Central memory CD4-positive, alpha-beta T cell (primary cell): ENCODE measurements at places on chromosomes 5 and 9.

GRCh38 chr5:56910210-56910965, 992 bp downstream of the SETD9 start:
- no peak for DNase-seq

DNA sequence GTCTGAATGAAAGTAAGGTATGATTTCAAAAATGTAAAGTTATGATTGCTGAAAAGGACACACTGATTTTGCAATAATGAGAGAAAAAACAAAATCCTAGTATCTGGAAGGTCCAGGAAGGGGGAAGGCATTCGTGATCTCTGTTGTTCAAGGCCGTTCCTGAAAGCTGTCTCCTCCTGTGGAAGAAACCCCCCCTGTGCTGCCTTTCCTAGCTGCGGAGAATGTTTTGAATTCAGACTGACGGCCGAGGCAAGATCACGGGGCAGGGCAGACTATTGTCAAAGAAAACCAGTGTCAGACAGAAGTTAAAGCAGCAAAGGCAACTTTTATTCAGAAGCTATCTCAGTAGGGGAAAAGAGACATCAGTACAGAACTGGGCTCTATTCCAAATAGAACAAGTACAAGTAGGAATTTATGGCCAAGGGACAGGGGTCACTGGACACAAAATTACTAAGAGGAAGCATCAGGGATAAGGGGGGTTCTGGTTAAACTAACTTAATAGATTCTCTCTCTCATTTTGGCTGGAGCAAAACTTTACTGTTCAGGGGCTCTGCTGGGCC, 61.9 kb upstream of the IGFBPL1 start:
- no peak for DNase-seq

DNA sequence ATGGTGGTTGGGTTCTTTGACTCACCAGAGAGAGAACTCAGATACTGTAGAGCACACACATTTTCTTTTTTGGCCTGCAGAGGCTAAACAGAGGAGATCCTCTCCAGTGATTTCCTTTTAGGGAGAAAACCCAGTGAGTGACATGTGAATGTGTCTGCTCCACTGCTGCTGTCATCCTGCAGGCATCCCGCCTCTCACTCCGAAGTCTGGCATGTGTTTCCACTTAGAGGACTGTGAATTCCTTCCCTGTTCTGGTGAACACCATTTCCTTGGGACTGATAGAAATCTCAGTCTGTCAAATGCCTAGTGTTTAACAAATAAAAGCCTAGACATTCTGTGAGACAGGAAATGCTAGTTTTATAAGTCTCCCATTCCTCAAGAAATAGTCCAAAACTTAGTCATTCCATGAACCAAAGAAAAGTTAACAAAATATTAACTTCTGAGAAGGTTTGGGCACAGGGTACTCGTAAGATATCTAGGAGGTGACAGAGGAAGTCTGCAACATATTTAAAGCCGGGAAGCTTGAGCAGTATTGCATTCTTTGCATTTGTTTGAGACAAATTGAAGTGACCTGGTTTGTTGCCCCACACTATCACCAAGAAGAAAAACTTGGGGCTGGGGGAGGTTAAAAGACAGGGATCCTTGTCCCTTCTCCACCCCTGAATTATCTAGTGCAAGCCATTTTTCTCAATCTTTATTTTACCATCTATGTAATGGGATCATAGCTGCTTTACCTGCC, 74.9 kb upstream of the NIPAL4 start:
- DNase-seq, result no peak

GRCh38 chr5:160694896-160695295, 157.1 kb downstream of the ATP10B start:
- no peak for DNase-seq

DNA sequence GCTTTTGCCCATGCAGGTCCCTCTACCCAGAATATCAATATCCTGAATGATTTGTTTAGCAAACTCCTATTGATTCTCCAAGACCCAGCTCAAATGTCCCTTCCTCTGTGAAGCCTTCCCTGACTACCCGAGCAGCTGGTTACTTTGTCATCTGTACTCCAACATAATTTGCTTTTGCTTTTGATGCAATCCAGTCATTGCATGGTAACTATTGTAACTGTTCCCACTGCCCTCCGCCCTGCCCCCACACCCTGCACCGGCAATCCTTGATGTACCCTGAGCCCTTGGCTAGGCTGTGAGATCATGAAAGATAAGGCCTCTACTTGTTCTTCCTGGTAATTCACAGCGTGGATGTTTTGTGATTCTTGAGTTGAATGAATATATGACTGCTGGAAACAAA, 119.9 kb upstream of the BOD1 start:
- no peak for DNase-seq

GRCh38 chr5:67221487-67222242, 25.1 kb upstream of the CD180 start:
- peak; percentile 65 for DNase-seq

GRCh38 chr5:71988808-71989207, 118.5 kb upstream of the MAP1B start:
- no peak for DNase-seq

DNA sequence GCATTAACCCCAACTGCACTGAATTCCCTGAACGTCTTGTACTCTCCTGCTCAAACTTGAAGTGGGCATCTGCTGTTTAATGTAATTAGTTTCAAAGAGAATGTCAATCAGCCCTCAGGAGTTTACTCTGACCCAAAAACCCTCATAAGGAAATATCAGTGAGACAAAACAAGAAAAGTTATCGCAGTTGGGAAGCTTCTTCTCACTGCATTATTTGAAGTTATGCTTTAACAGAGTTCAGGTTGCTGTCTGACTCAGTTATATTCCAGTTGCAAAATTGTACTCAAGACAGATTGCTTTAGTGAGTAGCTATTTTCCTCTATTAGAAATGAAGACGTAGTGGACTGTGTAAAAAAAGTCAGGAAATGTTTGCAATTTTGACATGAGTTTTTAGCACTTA, 52.1 kb downstream of the PPIC start:
- DNase-seq, result no peak

- DNase-seq, result no peak
These were observed 83.7 kb downstream of the PAX5 start for GRCh38 chr9:36950389-36950788.

GRCh38 chr9:116937361-116937760, 250.3 kb downstream of the TRIM32 start:
- no peak for DNase-seq

GRCh38 chr9:35605351-35606137, 482 bp downstream of the TESK1 start:
- peak; percentile 42 for DNase-seq

GRCh38 chr5:149177339-149177843, 36.1 kb downstream of the ABLIM3 start:
- no peak for DNase-seq

DNA sequence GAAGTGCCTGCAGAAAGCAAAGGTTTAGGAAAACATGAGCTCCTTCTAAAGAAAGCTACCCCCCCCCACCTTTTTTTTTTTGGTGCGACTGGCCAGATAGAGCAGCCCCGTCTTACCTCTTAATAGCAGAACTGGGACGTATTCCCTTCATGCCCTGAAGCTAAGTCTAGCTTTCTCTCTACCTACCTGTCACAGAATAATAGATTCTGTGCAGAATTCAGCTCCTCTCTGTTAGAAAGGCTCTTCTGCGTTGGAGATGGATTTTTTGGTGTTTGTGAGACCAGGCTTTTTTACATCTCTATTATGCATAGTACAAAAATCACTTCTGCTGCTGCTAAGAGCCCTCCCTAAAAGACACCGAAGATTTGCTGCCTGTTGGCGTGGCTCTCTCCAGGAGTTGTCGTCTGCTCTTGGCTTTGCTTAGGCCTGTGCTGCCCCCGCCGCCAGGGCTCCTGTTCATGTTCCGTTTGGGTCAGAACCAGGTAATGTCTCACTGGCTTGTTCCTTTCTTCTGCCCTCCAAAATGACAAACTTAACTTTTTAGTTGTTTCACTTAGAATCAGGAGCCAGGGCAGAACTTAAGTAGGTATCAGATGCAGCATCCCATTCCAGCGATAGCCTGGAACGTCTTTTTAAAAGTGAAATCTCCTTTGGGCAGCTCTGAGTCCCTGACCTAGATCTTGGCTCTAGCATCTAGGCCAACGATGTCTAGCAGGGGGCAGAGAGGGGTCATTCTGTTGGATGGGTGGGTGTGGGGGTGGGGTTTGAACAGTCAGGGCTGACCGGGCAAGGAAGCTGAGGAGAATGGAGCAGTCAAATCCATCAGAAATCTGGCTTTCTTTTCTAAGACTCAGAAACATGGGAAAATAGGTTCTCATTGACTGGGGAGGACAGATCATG, 2.5 kb downstream of the TRIO start:
- DNase-seq, result no peak

GRCh38 chr5:174371600-174372094, 326.1 kb downstream of the NSG2 start:
- no peak for DNase-seq

DNA sequence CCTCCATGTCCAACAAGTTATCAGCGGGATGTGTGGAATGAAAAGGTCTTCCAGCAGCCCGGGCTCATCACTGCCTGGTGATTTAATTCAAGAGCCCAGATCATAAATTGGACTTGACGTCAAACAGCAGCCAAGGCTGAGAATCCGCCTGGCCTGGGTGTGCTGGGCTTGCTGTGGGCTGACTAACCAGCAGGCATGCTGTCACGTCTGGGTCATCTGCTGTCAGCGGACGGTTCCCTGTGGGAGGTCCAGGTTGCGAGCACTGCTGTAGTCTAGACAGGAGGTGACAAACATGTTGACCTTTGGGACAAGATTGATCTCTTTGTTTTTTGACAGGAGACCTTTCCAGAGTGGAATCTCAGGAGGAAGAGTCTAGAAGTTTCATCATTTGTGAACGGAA, 289.7 kb downstream of the OSTF1 start:
- no peak for DNase-seq

- DNase-seq, result no peak
These were observed 526 bp upstream of the STXBP1 start for GRCh38 chr9:127611603-127611898.

GRCh38 chr5:124872615-124873014, 126.2 kb upstream of the ZNF608 start:
- no peak for DNase-seq

DNA sequence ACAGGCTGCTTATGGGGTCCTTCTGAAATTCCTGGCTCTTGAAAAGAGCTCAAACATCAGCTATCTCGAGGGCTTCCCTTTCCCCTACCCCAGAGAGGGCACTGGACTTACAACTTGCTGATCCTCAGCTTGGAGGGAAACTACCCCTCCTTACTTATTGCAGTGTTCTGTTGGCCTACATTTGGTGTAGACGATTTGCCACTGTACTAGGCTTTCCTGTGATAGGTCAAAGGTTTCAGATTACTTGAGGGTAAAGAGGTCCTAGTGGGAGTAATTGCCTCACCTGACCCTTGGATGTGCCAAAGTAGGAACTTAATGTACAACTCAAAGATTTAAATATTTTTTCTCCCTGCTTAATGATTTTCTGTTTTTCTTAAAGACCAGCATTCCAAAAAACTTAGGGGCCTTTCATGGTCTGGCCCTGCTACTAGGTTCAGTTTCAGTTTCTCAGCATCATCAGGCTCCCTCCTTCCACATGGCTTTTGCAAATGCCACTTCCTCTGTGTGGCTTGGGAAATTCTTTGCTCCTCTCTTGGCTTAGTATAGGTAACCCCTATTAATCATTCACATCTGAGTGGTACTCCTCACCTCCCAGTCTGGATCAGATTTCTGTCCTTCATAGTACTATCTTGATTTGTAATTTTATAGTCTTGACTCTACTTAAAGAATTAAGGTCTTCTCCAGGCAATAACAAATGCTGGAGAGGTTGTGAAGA, 32.4 kb downstream of the CYSTM1 start:
- DNase-seq, result no peak

GRCh38 chr5:139731281-139731680, 64.3 kb upstream of the PSD2 start:
- DNase-seq, result no peak

DNA sequence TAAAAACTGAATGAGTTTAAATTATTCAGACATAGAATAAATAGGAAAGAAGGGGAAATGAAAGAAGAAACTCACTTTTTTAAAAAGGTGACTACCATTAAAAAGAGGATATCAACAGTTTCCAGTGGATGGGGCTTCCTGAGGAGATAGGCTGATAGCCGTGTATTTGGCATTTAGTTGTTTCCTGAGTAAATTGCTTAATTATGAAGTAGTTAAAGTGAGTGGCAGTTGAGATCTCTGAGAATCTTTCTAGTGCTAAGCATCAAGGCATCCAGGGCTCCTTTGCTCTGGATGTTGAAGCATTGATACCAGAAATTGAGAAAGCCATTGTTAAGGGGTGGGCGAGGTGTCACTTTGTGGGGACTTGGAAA, 2.7 kb downstream of the TNFAIP8 start:
- DNase-seq, result no peak

DNA sequence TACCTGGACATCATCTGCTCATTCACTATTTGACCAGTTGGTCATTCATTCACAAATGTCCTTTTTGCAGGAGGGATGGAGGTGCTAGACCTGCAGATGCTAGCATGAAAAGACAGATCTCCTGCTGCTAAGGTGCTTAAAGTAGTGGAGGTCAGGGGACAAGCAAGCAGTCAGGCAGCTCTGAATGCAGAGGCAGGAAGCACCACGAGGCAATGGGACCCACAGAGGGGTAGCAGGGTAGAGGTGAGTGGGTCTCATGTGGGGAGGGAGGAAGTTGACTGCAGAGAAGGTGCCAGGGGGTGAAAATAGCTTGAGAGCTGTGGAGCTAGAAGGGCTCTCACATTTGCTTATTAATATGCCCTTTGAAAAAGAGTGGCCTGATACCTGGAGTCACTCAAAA, 25.2 kb downstream of the FXN start:
- DNase-seq, result no peak

GRCh38 chr5:18079831-18080230, 445.6 kb downstream of the TAF11L14 start:
- DNase-seq, result no peak

DNA sequence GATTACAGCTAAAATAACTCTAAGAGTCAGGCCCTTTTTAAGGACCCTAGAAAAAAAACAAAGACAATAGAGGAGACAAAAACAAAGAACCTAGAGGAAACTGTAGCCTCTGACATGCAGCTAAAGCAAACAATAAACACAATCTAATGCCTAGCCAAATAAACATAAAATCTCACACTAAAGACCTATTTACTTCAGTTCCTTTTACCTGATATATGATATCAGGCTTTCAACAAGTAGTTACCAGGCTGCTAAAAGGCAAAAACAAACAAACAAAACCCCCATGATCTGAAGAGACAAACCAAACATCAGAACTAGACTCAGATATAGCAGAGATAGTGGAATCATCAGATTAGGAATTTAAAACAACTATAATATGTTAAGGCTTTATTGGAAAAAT, 226.5 kb upstream of the POU5F2 start:
- DNase-seq, result no peak

GRCh38 chr5:107950776-107951175, 280.0 kb upstream of the EFNA5 start:
- DNase-seq, result no peak
